GM04504 (cell line): ENCODE measurements at places on chromosomes 3 and 15.

- DNase-seq, result no peak
Observed at GRCh38 chr15:54638666-54639065, 558.1 kb downstream of the RSL24D1 start.

- DNase-seq, result no peak
Observed at GRCh38 chr3:25563601-25564000, 101.1 kb downstream of the TOP2B start.

DNA sequence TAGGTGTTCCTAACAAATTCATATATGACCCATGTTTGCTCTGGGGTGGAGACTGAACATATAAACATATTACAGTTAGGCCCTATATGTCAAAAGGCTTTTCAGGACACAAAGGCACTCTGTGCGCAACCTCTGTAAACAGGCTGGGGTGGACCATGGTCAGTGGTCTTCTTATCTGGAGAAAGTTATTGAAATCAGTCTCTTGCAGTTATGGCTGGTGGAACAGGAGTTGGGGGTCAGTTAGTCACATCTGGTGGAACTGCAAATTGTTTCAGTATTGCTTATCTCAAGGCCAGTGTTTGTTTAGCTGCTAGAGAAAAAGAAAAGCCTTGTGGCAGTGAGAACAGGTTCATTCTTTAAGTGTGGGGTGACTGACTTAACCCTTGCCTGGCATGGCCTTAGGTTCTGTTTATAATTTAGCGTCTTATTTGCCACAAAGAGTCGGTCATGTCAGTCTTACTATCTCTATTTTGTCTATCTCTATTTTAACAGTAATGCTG lies 5.9 kb upstream of the GP9 start:
- no peak for DNase-seq

- no peak for DNase-seq
Observed at GRCh38 chr3:124574012-124574411, 156.2 kb upstream of the UMPS start.

GRCh38 chr15:60894347-60894746 lies 334.8 kb downstream of the RORA start:
- no peak for DNase-seq
